Activated CD4-positive, alpha-beta T cell treated with anti-CD3 and anti-CD28 coated beads, Interleukin-2, amount 10 ng/mL, durations not matched to agents 7 days and 5 days (primary cell): ENCODE measurements at places on chromosomes 1 and 21.

DNA sequence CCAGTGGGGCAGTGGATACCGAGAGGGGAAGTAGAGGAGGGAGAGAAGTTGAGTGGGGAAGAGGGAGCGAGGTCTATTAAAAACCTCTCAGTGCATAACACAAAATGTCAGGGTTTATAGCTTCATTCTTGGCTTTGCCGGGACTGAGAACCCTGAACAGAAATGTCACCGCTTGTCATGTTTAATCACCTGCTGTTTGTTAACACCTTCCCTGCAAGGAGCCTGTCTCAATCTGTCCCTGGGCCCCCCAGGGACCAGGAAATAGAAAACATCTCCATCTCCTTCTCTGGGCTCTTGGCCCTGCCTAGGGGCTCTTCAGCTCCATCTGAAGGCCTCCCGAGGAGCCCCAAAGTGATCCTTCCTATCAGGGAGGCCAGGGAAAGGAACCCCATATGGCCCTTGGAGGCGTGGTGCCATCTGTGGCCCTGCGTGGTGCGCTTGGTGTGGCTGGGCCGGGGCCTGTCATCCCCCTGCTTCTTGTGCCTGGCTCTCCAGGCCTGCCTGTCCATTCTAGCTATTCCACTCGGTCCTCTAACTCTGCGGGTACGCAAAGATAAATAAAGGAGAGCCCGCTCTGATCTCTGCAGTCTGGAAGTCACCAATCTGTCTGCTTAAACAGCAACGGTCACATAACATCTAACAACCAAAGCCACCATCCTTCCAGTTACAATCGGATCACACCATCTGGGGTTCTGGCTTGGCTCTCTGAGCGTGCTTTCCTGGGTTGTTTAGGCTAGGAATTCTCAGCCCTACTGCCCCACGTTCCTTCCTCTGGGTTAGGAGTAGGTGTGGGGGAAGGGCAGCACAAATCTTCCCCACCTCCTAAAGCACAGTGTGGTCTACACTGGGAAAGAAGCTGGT, 113.8 kb downstream of the CASZ1 start:
- DNase-seq = no peak

DNA sequence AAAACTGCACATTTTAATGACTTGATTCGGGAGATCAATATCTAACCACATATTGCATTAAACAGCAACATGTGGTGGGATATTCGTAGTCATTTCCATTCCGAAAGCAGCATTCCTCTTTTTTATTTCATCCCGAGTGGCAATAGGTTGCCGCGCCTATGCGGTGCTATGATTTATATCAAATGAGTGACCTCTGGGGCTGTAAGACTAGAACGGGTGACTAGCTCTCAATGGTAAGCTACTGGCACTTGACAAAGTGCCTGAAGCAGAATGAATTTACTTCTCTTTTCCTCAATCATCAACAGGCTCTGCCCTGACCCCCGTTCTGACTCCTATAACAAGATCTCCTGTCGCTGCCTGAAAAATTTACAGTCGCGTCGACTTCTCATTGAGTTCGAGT, 162.3 kb downstream of the ZNF281 start:
- no peak for DNase-seq

DNA sequence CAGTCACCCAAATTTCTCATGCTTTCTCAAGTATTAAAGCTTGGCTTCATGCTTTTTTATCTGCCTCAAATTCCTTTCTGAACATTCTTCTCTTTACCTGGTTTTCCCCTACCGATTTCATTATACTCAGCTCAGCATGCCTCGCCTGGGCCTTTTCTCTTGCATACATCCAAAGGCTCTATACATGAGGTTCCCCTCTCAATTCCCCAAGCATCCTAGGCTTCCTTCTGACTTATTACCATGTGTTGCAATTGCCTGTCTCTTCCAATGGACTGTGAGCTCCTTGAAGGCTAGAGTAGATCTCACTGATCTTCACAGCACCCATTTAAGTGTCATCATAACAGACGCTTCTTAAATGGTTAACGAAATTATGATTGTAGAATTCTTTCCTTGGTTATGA, 24.1 kb upstream of the CYP4A22 start:
- DNase-seq = no peak

DNA sequence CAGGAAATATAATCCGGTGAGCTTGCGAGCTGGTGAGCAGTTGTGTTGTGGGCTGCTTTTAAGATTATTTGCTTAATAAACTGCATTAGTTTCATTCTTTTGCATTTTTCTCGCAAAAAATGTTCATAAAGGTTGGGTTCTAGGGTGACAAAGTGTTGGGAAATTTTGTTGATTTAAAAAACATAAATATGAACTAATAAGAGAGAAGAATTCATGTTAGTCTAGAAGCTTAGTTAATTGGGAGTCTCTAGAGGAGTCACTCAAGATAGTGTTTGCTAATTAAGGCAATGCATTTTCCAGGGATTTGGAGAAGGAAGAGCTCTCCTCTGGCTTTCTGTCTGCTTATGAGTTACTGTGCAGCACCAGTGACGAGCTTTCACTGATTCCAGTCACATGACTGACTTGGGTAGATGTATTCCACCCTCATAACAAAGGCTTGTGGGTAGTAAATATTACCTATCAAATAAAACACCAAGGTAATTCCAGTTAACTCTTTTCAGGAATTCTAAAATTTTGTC, 417.0 kb downstream of the PTBP2 start:
- DNase-seq = no peak

DNA sequence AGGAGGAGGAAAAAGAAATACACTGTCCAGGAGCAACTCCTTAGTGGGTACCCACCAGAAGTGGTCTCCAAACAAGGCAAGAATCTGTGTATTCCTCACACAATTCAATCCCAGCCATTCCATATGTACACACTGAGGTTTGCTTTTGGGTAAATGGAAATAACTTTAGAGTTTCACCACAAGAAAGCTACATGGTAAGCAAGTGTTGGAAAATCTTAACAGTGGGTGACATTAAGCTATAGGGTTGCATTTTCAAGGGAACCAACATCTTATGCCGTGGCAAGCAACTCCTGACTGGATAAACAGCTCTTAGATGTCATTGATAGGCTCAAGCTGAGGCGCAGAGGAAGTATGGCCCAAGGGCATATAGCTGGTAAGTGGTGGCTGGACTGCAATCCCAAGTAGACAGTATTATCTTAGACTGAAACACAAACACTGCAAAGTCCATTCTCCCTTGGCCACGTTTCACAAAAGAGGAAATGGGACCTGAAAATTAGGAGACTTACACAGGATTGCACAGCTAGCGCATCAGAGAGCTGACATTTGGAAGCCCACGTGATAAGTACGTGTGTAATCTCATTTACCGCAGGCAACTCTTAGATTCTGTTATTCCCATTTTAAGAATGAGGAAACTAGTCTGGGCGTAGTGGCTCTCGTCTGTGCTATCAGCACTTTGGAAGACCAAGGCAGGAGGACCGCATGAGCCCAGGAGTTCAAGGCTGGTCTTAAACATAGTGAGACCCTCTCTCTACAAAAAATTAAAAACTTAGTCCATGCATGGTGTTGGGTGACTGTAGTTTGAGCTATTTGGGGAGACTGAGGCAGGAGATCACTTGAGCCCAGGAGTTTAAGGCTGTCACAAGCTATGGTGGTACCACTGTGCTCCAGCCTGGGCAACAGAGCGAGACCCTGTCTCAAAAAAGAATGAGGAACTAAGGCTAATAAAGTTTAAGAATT, 4.0 kb upstream of the BRWD1 start:
- DNase-seq = no peak

DNA sequence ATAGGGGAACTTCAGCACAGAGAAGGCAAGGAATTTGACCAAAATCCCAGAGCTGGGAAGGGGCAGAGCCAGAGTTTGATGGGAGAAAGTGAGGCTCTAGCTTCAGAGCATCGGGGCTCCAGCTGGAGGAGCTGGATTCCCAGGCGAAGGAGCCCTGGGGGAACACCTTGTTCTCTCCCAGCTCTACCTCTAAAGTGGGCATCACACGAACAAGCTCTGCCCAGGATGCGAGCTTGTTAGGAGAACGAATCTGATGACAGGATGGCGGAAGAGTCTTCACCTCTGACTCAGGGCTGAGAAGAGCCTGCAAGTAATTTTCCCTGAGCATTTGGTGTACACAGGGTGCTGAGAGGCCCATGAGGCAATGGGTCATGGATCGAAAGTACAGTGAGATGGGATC, 22.0 kb downstream of the TNNT2 start:
- DNase-seq = no peak

DNA sequence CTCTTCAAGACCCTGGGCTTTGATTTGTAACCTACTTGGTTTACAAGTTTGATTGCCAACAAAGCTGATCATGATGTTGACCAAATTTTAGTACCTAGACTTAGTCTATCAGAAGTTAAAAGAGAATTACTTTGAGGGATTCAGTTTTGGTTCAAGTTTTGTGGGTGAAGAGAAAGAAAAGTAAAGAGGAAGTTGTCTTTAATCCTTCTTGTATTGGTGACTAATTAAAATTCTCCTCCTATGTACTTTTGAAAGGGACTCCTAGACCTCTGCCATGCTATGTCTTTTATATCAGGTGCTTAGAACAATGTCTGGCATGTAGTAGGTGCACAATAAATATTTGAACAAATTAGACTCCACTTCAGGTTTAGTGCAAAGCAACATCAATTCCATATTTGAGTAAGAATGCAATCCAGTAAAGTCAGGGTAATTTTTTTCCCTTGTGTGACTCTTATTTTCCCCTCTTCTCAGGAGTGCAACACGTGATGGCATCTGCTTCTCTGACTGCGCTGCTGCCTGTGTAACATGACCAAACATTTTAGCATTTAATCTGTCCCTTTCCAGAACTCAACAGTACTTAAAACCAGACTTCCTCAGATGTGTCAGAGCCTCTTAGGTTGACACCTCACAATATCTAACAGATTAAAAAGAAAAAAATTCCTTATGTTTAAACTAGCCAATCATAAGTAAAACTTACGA, 41.1 kb upstream of the KCNQ4 start:
- no peak for DNase-seq

DNA sequence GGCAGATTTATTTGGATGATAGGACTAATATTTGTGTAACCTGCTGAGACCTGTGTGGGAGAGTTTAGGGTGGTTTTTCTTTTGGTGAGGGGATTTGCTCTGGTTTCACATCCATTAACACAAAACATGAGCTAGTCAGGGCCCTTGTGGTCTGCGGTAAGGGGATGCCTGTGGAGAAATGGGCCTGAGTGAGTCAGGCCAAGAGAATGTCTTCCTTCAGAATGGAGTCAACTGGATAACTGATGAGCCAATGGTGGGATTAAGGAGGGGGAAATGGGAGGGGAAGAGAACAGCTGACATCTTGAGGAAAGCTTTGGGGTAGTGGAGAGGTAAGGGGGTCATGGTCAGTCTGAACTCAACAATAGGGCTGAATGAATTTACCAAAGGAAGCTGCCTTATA, 13.9 kb downstream of the WNT2B start:
- no peak for DNase-seq

- DNase-seq = no peak
Measured at GRCh38 chr21:27269644-27270043, 302.8 kb upstream of the ADAMTS5 start.

DNA sequence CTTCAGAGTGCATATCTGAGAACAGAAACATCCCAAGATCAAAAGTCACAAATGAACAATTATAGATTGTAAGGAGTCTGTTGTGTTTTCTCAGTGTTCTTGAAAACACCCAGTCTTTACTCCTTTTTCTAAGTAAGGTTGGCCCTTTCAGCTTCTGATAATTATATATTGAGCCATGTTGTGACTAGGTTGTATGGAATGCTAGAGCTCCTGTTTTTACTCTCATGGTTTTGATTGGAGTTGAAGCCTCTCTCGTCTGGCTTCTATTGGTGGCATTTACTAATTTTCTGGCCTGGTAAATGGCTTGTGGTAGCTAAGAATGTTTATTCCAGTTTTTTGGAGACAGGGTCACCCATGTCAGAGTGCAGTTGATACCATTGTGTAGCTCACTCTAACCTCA, 84.7 kb downstream of the NDUFS5 start:
- DNase-seq = no peak

DNA sequence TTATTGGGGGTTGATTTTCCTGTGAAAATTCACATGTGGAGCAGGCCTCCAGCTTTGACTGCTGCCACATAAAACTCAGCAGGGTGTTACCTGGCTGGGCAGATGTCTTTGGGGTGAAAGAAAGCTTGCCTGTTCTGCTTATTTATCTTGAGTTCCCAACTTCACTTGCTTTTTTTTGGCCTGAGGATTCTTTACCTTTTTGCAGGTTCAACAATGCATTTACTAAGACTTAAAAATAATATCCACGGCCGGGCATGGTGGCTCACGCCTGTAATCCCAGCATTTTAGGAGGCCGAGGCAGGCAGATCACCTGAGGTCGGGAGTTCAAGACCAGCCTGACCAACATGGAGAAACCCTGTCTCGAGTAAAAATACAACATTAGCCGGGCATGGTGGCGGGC, 509.1 kb downstream of the KIF26B start:
- DNase-seq = no peak

DNA sequence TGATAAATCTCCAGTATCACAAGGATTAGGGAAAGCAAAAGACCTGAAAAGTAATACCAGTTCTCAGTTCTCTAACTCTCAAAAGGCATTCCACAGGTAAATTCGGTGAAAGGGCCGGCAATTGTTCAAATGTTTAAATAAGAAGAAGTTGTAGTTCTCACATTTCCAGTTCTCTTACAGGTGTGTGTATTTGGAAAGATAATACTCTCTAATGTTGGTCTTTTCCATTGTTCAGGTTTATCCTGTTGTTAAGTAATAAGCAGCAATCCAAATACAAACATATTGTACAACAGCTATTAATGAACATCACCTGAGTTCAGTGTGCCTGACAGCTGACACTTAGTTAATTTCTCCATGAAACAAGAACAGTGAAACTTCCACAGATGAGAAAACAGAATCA, 13.2 kb upstream of the PRKAB2 start:
- no peak for DNase-seq

- no peak for DNase-seq
Measured at GRCh38 chr1:245715291-245715701, 560.5 kb downstream of the KIF26B start.

DNA sequence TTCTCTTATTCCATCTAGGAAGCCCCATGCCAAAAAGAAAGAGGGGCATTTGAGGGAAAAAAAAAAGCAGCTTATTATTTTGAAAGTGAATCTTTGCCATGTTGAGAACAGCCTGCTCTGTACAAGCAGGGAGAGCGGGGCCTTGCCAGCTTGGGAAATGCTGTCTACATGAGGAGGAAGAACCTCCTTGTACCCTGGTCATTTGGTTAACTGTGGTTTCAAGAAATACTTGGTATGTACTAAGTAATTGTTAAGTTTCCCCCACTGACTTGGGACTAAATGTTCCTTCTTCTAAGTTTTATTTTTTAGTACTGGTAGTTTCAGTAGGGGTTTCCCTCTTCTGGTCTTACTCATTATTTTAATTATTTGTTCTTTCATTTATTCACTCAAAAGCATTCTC, 144.1 kb upstream of the HOOK1 start:
- DNase-seq = no peak

GRCh38 chr1:145917595-145917994, 922 bp downstream of the PEX11B start:
- DNase-seq = no peak

- no peak for DNase-seq
Measured at GRCh38 chr1:7374563-7375160, 396.4 kb upstream of the VAMP3 start.

- DNase-seq = no peak
Measured at GRCh38 chr1:191320062-191320461, 838.2 kb upstream of the RGS18 start.

GRCh38 chr1:206748348-206749030, 22.1 kb upstream of the IL19 start:
- no peak for DNase-seq

- no peak for DNase-seq
Measured at GRCh38 chr1:234529095-234529949, 50.3 kb upstream of the TARBP1 start.
